ENCODE measurements at places on chromosomes 3 and 15.

DNA sequence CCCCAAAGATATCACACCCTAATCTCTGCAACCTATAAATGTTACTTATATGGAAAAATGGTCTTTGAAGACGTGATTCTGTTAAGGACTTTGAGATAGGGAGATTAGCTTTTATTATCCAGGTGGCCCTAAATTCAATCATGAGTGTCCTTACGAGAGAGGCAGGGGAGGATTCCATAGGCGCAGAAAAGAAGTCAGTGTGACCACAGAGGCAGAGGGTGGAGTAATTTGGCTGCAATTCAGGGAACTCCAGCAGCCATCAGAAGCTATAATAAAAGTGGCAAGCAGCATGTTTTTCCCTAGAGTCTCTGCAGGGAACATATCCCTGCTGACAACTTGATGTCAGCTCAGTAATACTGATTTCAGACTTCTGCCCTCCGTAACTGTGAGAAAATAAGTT is 315.2 kb upstream of the ROBO2 start:
- no peak for DNase-seq

DNA sequence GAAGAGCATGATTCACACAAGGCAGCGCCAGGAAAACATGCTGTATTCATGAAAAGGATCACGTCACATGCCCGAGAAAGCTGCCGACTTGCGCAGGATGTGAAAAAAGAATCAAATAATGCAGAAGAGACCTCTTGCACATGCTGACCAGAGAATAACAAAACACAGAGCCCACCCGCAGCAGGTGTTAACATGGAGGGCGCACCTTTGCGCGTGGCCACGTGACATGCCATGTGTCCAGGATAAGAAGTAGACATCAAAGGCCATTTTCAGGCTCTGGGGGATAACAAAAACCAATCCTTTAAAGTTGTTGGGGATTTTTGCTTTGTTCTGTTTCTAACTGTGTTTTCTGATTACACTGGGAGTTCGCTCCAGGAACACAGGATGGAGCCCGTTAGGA is 1332.8 kb downstream of the ZPLD1 start:
- no peak for DNase-seq

DNA sequence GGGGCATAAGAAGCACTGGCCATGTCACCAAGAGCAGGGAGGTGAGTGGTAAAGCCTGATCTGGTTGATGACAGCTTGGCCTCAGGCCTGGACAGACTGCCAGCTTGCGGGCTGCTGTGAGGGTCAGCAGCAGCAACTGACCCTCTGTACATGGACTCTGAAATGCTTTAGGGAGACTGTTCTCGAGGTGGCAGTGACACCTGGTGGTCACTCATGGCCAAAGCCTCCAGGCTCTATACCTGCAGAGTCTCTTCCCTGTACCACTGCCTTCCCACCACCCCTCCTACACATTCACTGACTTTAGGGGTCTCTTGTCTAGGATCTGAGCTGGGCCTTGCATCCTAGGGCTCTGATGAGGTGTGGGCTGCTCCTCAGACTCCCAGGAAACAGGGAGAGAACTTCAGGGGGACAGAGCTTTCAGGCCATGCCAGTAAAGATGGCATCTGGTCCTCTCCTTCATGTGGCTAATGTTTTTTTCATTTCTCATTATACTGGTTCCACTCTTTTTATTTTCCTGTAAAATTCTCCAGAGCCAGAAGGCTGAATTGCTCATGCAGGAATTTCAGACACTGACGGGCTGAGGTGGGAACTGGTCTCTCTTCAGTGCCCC is 17.2 kb upstream of the TIMP4 start:
- DNase-seq = peak; percentile 21

DNA sequence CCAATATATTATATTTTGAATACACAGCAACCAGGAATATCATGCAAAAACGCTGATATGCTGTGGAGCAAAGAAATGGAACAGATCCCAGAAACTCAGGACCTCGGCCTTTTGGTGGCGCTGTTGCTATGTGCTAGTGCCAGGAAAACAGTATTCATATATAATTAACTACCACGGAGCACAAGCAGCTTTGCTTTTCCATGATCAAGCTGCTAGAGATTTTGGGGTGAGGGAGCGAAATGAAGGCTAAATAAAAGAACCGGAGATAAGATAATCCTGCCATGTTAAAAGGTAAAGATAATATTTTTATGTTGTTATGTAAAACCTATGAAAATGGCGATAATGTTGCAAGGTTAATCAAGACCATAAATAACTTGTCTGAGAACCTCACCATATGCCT is 157.7 kb upstream of the FAM3D start:
- DNase-seq = peak; percentile 4

GRCh38 chr3:142960322-142960850 is 3.1 kb downstream of the PAQR9 start:
- no peak for DNase-seq

DNA sequence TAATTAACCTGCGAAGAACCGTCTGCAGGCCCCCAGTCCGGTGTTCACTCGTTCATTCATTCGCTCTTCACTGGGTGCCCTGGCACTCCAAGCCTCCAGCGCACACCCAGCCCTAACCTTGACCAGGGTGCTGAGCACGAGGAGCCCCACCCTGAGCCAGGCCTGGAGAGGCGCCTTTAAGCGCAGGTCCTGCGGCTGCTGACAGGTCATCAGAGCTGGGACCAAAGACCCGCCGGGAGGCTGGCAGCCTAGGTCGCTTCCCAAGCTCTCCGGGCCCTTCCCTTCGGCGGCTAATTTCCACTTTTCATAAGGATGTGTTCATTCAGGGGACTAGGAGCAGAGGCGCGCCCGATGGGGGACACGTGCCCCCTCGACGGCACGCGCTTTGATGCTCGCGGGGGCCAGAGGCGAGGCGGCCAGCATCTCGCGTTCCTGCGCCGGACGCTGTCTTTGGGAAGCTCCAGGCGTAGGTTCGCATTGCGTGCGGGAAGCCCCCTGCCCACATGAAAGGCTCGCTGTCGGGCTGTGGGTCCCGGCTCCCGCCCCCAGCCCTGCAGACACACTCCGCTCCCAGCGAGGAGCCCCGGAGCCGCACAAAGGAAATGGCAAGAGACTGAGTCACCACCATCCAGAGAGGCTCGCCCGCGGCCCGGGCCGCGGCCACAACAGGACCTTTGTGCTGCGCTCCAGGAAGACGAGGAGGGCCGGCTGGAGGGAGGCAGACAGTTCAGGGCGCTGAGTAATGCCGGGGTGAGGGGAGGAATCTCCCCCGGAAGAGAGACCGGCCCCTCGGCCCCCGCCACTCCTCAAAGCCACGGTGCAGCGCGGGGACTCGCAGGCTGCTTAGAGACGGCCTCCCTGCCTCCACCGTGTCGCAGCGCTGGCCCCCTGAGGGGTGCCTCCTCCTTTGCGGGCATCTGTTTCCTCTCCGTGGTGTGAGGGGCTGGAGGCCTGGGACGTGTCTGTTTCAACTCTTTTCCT is 266.4 kb upstream of the HES1 start:
- DNase-seq = peak; percentile 4

GRCh38 chr3:124467980-124468902 is 262.0 kb upstream of the UMPS start:
- peak; percentile 4 for DNase-seq

- DNase-seq = no peak
These were observed 71.4 kb downstream of the SMAD3 start for GRCh38 chr15:67136802-67137201.

- DNase-seq = no peak
These were observed 135.7 kb upstream of the RAD18 start for GRCh38 chr3:9098716-9099675.

- DNase-seq = no peak
These were observed 2.2 kb upstream of the RHCG start for GRCh38 chr15:89498574-89498906.

DNA sequence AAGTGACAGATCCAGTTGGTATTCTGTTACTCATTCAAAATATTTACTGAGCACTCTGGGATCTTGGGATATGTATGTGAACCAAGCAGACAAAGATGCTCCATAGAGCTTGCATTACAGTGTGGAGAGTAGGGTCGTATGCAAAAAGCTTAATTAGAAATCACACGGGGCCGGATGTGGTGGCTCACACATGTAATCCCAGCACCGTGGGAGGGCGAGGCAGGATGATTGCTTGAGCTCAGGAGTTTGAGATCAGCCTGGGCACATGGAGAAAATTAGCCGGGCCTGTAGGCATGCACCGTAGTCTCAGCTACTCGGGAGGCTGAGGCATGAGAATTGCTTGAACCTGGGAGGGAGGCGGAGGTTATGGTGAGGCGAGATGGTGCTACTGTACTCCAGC is 68.7 kb upstream of the MB21D2 start:
- no peak for DNase-seq

DNA sequence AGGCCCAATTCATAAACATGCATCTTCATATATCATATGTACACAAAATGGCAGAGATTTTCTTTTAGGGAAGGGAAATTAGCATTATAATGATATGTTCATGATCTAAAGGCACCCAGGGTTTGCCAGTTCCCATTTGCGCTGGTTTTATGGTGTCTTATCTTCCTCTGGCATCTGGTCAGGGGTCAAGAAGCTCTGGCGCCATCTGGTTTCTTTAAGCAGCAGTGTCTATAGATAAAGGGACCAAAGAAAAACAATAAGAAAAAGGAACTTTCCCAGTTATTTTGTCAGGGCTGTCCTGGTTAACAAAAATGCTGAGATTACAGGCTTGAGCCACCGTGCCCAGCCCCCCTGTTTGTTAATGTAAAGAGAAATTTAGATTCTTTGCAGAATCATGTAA is 3.3 kb upstream of the DCP1A start:
- no peak for DNase-seq

DNA sequence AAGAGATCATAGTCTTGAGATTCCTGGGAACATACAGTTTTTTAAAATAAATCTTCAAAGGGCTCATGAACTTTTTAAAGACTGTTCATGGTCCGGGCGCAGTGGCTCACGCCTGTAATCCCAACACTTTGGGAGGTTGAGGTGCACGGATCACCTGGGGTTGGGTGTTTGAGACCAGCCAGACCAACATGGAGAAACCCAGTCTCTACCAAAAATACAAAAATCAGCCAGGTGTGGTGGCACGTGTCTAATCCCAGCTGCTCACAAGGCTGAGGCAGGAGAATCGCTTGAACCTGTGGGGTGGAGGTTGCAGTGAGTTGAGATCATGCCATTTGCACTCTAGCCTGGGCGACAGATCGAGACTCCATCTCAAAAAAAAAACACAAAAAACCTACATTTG is 41.4 kb upstream of the EIF3J start:
- no peak for DNase-seq

DNA sequence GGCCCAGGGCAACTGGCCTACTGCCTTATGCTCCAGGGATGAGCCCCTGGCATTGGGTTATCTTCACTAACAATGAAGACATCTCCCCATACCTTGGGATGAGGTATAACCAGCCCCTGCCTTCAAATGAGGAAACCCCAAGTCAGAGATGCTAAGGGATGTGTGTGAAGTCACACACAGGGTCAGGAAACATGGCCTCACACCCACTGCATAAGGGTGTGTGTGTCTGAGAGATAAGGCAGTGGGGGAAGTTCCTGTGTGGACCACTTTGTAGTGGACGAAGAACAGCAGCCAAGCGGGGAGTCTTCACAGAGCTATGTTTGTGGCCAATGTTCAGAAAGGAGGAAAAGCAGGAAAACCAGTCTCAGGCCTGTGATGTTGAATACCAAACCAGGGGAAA is 10.5 kb downstream of the ELP6 start:
- DNase-seq = no peak

- no peak for DNase-seq
These were observed 179.9 kb downstream of the RYR3 start for GRCh38 chr15:33490703-33491102.

DNA sequence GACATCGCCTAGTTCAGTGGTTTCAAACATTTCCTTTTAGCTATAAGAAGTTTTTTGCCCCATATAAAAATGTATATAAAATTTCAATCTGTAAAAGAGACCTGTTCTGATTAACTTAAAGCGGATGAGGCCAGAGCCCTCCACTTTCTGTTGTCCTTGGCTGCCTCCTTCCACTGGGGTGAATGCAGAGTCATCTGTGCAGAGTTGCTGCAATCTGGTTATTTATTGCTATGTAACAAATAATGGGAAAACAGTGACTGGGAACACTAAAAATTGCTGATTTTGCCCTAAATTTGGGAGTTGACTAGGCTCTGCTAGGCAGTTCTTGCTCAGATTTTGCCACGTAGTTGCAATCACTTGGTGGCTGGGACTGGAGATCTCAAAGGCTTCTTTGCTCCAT is 637.8 kb downstream of the GRM7 start:
- no peak for DNase-seq

DNA sequence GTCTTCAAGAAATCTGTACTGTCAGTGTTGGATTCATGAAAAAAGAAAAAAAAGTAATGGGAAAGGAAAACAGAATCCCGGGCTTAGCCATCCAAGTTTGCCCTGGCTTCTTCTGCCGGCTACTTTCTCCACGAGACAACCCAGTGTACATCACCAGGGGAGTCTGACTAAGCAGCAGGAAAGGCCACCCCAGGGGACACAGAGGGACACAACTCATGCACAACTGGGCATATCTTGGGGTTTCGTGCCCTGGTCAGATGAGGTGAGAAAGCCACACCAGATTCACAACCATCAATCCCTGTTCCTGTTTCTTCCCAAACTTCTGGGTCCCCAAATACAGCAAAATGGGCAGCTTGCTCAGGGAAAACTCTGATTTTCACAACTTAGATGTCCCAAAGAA is 33.2 kb downstream of the ADAMTS17 start:
- no peak for DNase-seq

DNA sequence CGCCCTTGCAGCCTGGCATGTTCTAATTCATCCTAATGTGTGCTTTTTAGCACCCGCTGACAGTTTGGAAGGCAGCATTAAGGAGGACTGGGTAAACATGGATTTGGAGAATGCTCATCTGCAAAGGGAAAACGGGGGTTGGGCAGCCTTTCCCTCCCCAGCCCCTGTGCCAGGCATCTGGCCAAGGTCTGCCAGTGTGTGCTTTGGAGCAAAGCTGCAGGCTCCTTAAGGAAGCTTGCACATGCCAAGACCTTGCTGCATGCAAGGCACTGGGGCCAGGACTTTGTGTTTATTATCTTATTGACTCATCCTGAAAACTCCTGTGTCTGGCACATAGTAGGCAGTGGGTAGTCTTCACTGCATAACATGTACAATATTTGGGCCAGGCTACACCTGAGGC is 20.1 kb downstream of the FAM3D start:
- DNase-seq = no peak

- no peak for DNase-seq
These were observed 78.8 kb upstream of the TCF12 start for GRCh38 chr15:56839641-56840040.

- peak; percentile 23 for DNase-seq
These were observed 203.8 kb upstream of the CD96 start for GRCh38 chr3:111338059-111338698.

- DNase-seq = no peak
These were observed 312.7 kb downstream of the ZBTB20 start for GRCh38 chr3:114834175-114834940.
